ENCODE measurements at places on chromosomes 2 and 18.

DNA sequence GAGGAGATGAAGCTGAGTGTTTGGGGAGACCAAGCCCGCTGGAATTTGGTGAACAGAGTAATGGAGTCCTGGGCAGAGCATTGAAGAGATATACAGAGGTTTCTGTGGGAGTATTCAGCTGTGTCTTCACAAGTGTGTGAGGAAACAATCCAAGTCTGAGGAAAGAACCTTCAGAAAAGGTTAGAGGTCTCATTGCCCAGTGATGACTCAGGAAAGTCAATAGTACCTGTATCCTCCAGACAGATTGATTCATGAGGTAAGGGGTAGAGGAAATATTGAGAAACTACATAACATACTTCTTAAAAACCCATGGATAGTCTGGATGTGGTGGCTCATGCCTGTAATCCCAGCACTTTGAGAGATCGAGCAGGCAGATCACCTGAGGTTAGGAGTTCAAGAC is 392.3 kb downstream of the GALNT13 start:
- DNase-seq: no peak

DNA sequence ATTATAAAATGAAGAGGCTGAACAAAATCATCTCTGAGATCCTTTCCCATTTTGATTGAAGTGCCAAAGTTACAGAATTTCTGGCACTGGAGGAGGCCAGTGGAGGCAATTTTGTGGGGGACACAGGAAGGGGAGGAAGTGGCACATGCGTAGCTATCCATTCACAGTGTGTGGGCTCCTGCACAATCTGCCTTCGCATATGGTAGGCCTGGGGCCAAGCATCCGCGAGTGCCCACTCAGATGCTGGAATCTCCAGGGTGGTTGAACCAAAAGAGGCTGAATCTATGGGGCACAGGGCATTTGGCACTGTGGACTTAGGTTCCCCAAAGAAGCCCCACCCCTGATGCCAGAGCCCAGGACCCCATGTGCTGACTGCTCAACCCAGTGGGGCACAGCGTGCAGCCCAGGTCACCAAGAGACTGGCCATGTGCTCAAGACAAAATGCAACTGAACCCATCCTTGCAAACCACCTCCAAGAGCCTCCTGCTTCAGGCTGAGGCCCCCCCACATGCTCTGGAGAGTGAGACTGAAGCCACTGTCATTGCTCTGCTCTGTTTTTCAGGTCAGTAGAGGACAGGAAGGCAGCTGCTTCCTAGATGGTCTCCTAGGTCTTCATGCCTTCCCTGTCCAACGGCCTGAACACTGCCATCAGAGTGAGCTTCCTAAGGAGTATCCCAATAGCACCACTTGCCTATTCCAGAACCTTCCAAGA is 28.5 kb downstream of the ST8SIA5 start:
- DNase-seq: no peak

DNA sequence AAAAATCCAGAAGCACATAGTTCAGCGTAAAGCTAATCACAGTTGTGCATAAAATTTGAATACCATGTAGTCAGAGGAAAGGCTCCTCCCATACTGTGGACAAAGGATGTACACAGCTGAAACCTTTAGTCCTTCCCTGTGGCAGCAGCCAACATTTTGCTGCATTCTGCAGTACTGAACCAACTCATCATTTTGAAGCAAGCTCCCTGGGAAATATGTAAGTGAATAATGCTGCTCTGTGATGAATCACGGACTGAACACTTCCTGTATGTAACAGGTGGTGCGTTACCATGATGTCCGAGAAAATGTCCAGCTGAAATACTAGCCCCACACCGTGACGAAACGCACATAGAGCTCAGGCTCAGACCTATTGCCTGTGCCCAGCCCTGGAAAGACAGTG is 421.1 kb upstream of the RAB12 start:
- DNase-seq: peak; percentile 8

GRCh38 chr2:70203086-70203485 is 12.3 kb upstream of the C2orf42 start:
- no peak for DNase-seq

DNA sequence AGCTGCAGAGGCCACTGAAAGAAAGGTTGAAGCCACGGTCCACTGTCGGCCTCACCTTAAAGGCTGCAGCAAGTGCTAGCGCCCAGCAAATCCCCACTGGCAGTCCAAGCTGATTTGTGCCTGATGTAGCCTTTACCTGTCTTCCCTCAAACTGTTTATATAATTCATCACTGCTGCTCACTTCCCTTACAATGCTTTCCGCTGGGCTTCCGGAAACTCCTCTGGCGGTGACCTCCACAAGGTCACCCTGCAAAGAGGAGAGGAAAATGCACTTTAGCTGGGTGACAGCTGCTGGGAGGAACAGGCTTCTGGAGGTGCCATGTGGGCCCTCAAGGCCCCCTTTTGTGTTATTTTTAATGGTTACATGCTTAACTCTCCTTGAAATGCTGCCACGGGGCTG is 126.2 kb downstream of the CMPK2 start:
- no peak for DNase-seq

GRCh38 chr2:182366628-182367027 is 60.2 kb downstream of the PDE1A start:
- peak; percentile 23 for DNase-seq

DNA sequence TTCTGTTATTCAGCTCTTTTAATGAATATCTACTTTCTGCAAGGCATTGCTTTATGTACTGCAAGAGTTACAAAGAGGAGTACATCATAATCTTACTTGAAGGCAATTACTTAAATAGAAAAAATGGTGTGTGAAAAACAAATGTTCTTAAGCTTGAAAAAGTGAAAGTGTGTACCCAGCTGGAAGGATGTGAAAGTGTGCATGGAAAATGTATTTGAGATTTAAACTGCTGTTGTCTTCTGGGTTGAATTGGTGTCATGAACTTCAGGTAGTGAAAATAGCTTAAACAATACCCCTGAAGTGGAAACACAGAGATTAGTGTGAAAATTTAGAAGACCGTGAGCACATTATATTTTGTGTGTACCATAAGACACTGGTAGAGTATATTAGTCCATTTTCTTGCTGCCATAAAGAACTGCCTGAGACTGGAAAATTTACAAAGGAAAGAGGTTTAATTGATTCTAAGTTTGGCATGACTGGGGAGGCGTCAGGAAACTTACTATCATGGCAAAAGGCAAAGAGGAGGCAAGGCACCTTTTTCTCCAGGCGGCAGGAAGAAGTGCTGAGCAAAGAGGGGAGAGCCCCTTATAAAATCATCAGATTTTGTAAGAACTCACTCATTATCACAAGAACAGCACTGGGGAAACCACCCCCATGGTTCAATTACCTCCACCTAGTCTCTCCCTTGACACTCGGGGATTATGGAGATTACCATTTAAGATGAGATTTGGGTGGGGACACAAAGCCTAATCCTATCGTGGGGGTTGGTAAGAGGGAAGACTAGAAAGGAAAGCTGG is 38.8 kb downstream of the SCN2A start:
- no peak for DNase-seq

GRCh38 chr2:56271275-56271674 is 87.5 kb downstream of the CCDC85A start:
- DNase-seq: no peak

DNA sequence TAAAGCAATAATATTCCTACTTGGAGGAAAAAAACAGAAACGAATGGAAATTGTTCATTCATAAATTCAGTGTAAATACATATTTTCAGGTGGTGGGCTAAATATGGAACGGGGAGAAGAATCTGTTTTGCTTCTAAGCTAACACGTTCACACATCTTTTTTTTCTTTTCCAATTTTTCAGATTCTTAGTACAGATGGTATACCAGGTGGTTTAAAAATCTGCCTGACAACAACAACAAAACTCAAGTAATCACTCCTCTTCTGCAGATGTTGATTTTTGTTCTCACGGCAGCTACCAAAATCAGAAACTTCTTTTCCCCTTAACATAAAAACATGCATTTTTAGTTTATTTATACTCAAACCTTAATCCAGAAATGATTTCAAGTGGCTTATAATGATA is 164.8 kb upstream of the SYT4 start:
- no peak for DNase-seq

- no peak for DNase-seq
These were observed 105.6 kb upstream of the CD302 start for GRCh38 chr2:159903443-159904126.

DNA sequence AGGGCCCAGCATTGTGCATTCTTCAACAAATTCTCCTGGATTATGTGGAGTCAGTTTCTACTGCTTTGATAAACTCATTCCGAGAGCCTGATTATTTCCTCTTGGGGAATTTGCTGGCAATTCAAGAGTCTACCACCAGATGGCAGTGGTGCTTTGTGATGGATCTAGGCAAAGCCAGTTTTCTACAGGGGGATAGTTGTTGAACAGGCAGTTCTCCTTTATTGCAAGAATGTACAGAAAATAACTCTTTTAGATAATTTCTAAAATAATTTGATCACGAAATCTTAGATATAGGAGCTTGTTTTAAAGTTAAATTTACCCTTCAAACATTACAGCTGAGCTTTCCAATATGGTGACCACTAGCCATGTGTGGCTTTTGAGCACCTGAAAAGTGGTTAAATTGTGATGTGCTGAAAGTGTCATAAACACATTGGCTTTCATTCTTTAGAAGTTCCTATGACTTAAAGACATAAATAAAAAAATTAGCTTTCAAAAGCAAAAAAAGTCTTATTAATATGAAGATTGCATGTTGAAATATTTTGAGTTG is 66.7 kb upstream of the HAAO start:
- peak; percentile 69 for DNase-seq

DNA sequence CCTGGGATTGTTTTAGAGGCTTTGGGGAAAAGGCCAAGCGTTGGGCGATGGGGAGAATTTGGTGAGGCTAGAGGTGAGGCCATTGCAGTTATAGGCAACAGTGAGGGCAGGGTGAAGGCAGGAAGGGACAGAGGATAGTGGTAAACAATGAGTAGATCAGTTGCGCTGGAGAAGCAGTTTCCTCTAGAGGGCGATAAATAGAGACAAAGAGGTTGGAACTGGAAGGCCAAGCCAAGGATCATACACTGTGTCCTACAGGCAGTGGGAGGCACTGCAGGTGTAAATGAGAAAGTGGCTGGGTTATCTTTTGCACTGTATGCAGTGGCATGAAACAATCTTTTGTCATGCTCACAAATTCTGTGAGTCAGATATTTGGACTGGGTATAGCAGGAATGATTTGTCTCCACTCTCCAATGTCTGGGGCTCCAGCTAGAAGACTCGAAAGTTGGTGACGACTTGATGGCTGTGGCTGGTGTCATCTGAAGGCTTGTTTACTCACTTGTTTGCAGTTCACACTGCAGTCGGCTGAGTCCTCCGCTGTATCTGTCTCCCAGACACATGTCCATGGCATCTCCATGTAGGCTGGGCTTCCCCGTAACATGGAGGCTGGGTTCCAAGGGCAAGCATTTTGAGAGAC is 82.1 kb downstream of the TNP1 start:
- no peak for DNase-seq

- no peak for DNase-seq
These were observed 325.3 kb upstream of the MYT1L start for GRCh38 chr2:2656115-2657011.

- DNase-seq: no peak
These were observed 226.1 kb downstream of the LDLRAD4 start for GRCh38 chr18:13444430-13445240.

DNA sequence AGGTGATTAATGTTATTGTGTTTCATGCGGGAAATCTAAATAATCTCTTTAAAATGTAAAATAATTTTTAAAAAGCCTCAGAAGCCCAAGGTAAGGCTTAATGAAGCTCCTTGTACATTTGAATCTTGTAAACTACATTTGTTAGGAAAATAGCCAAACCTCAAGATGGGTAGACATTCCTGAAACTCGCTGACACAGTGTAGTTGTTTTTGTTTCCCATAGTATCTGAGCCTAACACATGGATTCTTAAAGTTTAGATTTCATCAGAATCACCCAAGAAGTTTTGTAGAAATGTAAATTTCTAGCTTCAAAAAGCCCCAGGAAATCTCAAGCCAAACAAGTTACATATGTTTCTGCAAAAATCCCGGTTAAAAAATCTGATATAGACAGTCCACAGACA is 1221.1 kb upstream of the ACVR2A start:
- DNase-seq: peak; percentile 55

GRCh38 chr18:71398531-71398930 is 1109.7 kb downstream of the SOCS6 start:
- peak; percentile 4 for DNase-seq

GRCh38 chr2:130756053-130756873 is 923 bp downstream of the AMER3 start:
- no peak for DNase-seq

DNA sequence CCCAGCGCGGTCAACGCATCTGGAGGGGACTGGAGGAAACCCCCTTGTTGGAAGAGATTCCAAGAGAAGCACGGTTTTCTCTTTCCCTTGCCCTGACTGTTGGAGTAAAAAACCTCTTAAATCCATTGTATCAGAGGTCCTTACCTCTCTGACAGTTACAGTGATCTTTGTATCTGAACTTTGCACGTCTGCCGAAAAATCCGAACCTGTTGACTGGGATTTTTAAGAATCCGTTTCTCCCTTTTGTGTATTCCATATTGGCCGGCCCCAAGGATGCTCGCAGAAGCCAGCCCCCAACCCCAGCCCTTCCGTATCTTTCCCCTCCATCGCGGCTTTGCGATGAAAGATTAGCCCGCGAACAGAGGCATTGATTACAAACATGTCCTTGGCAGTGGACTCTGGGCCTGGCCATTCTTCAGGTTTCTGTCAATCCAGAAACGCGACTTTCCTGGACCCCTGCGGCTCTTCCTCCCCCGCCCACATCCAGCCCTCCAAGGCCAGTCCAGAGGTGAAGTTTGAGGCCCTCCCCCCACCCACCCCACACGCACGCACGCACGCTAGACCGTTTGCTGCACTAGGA is 4.6 kb upstream of the DLX1 start:
- DNase-seq: no peak

- DNase-seq: no peak
These were observed 8.6 kb upstream of the ACYP2 start for GRCh38 chr2:54106631-54107454.

GRCh38 chr2:213015387-213016165 is 135.8 kb downstream of the IKZF2 start:
- DNase-seq: no peak

- no peak for DNase-seq
These were observed 18.8 kb upstream of the TNS1 start for GRCh38 chr2:218021536-218022071.

GRCh38 chr2:217366266-217366895 is 506.5 kb upstream of the TNP1 start:
- no peak for DNase-seq

DNA sequence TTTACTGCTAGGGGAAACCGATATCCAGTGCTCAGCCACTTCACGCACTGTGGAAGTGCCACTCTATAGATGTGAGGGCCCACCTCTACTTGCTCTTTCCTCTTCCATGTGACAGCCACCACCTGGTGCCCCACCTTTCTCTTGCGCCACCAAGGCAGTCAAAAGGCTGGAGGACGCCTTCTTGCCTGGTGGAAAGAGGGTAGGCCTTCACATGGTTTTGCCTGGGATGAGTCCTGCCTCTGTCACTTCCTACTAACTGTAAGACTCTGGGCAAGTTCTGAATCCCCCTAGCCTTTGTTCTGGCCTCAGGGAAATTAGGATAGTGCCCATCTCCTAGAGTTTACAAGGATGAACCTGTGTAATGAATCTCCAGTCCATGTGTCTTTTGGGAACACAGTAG is 66.1 kb upstream of the ODC1 start:
- DNase-seq: no peak

GRCh38 chr2:20213651-20214565 is 11.0 kb downstream of the SDC1 start:
- DNase-seq: no peak
